ENCODE measurements at places on chromosomes 5 and 9.

DNA sequence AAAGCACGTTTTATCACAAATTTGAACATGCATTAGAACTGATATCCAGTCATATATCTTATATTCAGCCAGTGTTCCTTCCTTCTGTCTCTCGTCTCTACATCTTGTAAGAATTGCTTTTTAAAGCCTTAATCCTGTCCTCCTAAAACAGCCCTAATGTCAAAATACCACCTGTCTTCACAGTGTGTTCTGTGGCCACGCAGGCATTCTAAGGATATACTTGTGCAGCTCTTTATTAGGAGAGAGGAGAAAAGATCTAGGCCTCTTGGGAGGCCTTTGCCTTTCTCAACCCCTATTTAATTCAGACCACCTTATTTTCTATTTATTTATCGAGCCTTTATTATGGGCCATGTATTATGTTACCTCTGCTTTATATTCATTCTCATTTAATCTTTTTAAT lies 78.3 kb downstream of the MAN2A1 start:
- DNase-seq = no peak

GRCh38 chr9:112555844-112556482 lies 69.3 kb downstream of the KIAA1958 start:
- no peak for DNase-seq

GRCh38 chr9:105359892-105360291 lies 87.9 kb upstream of the FSD1L start:
- DNase-seq = no peak

DNA sequence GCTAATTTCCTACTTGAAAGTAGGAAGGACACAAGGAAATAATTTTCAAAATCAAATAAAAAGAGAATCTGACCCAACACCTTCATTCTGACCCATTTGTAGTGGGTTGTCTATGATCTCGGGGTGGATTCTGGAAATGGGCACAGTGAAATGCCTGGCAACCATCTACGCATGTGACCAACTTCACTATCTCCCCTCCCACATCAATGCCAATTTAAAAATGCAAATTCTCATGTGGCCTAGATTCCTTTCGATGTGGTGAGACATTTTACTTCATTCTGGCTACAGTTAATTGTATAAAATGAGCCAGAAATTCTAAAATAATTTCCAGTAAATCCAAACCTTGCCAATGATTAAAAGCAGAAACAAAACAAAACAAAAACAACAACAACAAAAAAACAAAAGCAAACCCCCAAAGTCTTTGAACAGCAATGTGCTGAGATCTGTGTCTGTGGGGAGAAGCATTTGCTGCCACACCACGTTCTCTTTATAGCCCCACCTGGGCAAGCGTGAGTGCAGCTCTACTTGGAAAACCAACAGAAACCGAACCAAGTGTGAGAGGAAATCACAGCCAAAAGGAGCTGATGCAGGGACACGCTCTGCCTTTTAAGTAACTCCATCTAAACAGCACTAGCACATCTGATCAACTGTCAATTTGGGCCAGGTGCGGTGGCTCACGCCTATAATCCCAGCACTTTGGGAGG lies 59.0 kb downstream of the USP20 start:
- DNase-seq = peak; percentile 98

DNA sequence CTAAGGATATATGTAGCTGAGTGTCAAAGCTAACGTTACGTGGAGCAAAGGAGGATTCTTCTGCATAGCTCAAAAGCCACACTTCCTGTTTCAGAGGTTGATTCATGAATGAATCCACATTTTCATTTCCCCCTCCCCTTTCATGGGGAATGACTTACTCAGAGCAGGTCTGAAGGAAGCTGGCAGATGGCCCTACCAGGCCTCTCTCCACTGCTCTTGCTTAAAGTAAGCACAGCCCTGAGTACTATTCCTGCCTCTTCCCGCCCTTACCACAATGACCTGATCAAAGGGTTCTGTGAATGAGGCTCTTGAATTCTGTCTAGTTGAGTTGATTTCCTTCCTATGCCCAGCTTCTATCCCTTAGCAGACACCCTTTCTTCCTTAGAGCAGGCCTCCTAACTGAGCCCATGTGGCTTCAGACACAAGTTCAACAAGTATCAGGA lies 6.3 kb downstream of the IGIP start:
- DNase-seq = peak; percentile 72

DNA sequence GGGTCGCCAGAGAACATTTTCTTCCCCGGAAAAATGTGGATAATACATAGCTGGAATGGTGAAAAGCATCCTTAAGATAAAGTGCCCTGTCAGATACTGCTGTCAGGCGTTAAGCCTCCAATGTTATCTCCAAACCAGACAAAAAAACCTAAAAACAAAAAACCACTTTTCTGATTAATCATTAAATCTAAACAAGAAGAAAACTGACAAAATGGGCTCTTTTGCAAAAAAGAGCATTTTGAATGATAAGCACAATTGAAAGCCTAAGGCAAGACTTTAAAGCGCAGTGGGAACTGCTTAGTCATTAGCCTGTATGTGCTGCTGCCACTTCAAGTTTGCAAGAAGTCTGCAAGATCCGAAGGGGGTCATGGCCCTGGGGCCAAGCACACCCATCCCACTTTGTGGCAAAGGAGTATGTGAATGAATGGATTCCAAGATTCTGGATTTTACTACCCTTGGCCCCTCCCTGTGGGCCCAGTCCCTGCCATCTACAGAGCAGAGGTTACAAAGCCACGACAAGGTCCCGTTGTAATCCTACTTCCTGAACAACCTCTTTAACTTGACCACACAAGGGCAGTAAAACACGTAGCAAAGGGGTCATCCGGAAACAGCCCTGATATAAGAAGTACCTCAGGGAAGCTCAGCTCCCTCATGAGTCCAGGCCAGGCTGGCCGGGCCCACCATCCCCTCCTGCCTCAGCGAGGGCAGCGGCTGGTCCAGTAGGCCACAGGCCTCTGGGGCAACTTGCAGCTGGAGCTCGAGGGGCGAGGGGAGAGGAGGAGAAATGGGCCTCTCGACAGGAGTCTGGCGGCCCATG lies 29.7 kb downstream of the SHB start:
- no peak for DNase-seq

DNA sequence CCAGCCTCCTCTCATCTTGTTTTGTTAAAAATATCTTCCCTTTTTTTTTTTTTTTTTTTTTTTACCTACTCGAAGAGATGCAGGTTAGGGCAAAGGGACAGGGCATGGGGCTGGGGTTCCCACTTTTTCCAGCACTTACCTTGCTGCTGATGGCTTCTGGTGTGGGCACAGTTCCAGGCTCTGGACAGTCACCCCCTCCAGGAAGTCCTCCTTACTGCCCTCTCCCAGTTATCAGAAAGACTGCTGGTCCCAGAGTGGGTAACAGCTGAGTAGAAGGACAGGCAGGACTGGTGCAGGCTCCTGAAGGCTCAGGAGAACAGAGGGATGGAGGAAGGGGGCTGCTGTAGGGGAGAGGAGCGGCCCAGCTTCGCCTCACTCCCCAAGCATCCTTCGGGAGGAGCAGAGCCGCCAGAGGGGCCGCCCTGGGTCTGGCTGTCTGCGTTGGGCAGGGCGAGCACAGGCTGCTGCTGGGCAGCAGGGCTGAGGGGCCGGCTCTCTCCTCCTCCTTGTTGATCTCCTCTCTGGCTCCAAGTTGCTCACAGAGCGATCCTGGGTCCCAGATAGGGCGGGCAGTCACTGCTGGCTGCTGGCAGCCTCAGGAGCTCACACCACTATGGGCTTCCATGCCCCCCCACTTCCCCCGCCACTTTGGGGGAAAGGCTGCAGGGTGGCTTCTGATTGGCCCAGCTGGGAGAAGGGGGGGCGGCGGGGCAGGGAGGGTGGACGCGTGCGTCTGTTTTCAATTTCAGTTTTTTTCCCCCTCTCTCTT lies at the start of gene PDGFRB:
Gene PDGFRB (minus strand): TSS at position 588 of the 769 bp plus-strand sequence. CDS start 18,798 bp downstream, outside the sequence.
- no peak for DNase-seq

All from Jurkat, Clone E6-1 (cell line).